Stimulated activated CD8-positive, alpha-beta memory T cell treated with anti-CD3 and anti-CD28 coated beads, Interleukin-4, amount 100 ng/mL, for 4 hours (primary cell): ENCODE measurements at places on chromosomes 4 and X.

- DNase-seq, result no peak
Observed at GRCh38 chr4:154234576-154234975, 257.0 kb downstream of the DCHS2 start.

DNA sequence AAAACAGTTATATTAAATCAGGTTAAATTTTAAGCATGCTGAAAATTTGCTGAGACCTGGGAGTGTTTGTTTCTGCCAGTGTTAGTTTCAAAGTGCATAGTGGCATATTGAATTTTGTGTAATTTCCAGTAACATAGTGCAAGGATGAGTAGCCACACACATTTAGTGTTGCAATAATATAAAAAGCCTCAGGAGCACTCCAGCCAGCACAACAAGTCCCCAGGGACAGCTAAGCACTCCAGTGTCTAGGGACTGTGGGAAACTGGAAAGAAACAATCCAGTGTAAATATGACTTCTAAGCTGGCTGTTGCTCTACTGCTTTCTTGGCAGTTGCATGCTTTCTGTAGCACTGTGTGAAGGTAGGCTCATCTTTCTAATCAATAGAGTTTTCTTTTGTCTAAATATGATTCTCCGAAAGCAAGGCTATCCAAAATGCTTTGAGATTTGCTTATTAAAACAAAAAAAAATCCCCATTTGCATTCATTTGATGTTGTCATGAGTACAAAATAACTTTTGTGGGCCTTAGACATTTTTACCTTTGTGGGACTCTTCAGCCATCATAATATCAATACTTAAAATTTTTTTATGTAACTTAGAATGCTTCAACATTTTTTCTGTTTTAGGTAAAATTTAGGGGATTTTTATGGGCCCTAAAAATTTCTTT lies 24.2 kb upstream of the CXCL2 start:
- no peak for DNase-seq

GRCh38 chrX:134725103-134725690 lies 66.9 kb upstream of the PLAC1 start:
- DNase-seq, result no peak

GRCh38 chr4:3863841-3864741 lies 97.9 kb downstream of the ADRA2C start:
- no peak for DNase-seq

DNA sequence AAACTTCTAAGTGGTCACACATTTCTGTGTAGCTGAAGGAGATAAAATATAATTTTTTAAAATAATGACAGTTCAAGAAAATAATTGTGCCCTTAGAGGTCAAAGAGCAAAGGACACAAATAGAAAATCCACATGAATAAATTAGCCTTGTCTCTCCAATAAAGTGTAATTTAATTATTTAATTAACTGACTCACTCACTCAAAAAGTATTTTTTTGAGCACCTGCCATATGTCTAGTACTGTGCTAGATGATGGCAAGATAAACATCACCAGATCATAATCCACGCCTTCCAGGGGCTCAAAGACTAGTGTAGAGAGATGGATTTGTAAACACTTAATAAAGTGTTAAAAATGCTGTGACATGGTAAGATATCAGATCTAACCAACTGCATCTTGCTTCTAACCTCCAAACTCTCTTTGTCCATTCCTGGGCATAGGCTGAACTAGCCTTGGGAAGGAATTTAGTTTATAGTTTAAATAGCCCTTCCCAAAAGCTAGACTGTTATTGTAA lies 112.5 kb downstream of the SCLT1 start:
- DNase-seq, result no peak
